ENCODE measurements at places on chromosomes 7 and 10. TPM values are rescaled to one million over a fixed set of nuclear protein-coding genes. Genes with fewer than 3 reads are reported as not detected.

The GIMAP6 gene
- 16.3 TPM for polyA plus RNA-seq

The SPOCK2 gene
- polyA plus RNA-seq, result 151 TPM

The MSMB gene
- polyA plus RNA-seq, result not detected

The LDB1 gene
- polyA plus RNA-seq, result 129 TPM

The PTF1A gene
- polyA plus RNA-seq, result not detected

The C10orf143 gene
- polyA plus RNA-seq, result 6.5 TPM

All from renal cortex interstitium (tissue), 15 donors.